ENCODE measurements at places on chromosomes 2 and 18.

GRCh38 chr2:151774506-151774905 lies 40.2 kb upstream of the NEB start:
- DNase-seq = no peak
- H3K27ac ChIP-seq = no peak overlapping the region
- H3K4me1 ChIP-seq = no peaks in the 10 kb centered on the region
- H3K27me3 ChIP-seq = no peaks in the 10 kb centered on the region
- H3K4me3 ChIP-seq = no peak overlapping the region
- no peaks in the 10 kb centered on the region for H3K36me3 ChIP-seq

- H3K36me3 ChIP-seq = no peaks in the 10 kb centered on the region
- no peaks in the 10 kb centered on the region for H3K27me3 ChIP-seq
- no peak overlapping the region for H3K27ac ChIP-seq
- no peak for DNase-seq
- no peaks in the 10 kb centered on the region for H3K4me1 ChIP-seq
Measured at GRCh38 chr18:56575819-56576663, 62.4 kb downstream of the TXNL1 start.

GRCh38 chr2:101197215-101197745 lies 46.1 kb upstream of the TBC1D8 start:
- H3K4me1 ChIP-seq = no peaks in the 10 kb centered on the region
- H3K4me3 ChIP-seq = no peak overlapping the region
- no peak for DNase-seq
- H3K36me3 ChIP-seq = no peaks in the 10 kb centered on the region

DNA sequence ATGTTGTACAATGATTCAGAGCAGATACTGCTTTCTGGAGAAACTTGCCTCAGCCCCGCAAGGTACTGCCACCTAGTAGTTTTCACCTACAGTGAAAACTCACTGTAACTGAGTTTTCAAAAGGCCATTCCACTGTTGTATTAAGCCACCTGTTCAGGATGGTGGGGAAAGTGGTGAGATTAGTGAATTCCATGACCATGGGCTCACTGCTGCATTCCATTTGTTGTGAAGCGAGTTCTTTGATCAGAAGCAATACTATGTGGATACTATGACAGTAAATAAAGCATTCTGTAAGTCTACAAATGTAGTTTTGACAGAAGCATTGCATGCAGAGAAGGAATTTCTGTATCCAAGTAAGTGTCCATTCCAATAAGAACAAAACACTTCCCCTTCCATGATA lies 113.6 kb downstream of the LAMA3 start:
- no peak overlapping the region for H3K4me3 ChIP-seq
- H3K36me3 ChIP-seq = no peaks in the 10 kb centered on the region
- no peak for DNase-seq
- no peaks in the 10 kb centered on the region for H3K27me3 ChIP-seq

DNA sequence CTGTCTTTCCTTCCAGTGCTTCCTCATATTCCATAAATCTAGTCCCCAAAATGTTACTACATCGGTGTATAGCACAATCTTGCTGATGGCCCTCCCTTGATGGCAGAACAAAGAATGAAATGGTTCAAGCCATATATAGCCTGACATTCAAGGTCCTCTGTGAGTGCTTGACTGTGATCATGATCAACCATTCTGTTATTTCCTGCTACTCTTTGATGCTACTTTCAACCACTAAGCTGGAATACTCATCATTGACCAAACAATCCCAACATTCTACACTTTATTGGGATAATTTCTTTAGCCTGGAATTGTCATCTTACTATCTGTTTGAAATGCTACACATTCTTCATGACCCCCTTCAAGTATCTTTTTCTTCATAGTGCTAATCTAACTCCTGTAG lies 633.9 kb downstream of the PLCL1 start:
- H3K4me3 ChIP-seq = no peak overlapping the region
- H3K27me3 ChIP-seq = no peaks in the 10 kb centered on the region
- DNase-seq = no peak
- no peaks in the 10 kb centered on the region for H3K4me1 ChIP-seq

DNA sequence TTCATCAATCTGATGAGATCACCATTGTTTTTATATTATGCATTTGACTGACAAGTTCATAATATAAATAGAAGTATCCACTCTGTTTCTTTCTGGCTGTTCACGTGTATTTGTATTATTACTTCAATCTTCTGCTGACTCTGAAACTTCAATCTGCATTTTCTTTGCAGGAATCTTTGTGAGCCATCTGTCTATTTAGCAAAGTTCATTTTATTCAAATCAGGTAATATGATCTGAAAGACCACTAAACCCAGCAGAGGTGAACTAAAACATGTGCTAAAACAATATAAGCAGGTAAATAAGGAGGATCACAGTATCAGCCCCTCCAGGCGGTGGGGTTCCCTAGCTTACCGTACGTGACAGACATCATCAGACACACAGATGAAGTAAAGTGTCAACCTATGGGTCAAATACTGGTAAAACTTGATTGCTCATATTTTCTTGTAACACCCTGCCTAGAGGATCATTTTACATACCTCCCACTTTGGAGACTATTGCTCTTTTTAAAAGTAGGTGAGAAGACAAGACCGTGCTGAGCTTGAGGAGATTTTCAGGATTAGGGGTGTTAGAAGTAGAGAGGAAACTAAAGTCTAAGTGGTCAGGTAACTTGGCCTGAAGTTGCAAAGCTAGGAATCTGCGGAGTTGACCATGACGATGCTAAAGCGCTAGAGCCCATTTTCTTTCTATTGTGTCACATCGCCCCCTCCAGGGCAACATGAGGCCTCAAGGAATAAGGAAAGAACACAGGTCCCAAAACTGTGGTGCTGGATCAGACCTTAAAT lies 9.0 kb downstream of the DTNB start:
- H3K27ac ChIP-seq = no peak overlapping the region
- no peaks in the 10 kb centered on the region for H3K4me1 ChIP-seq
- no peaks in the 10 kb centered on the region for H3K36me3 ChIP-seq
- DNase-seq = no peak

- H3K36me3 ChIP-seq = no peaks in the 10 kb centered on the region
- DNase-seq = no peak
- H3K4me1 ChIP-seq = no peaks in the 10 kb centered on the region
- H3K4me3 ChIP-seq = no peak overlapping the region
- no peak overlapping the region for H3K27ac ChIP-seq
Measured at GRCh38 chr2:191252699-191253098, 7.5 kb downstream of the MYO1B start.

- H3K27me3 ChIP-seq = no peaks in the 10 kb centered on the region
- H3K27ac ChIP-seq = no peak overlapping the region
- H3K4me1 ChIP-seq = no peaks in the 10 kb centered on the region
- peak; percentile 43 for DNase-seq
- no peak overlapping the region for H3K4me3 ChIP-seq
Measured at GRCh38 chr18:79904357-79905147, 46.9 kb downstream of the SLC66A2 start.

DNA sequence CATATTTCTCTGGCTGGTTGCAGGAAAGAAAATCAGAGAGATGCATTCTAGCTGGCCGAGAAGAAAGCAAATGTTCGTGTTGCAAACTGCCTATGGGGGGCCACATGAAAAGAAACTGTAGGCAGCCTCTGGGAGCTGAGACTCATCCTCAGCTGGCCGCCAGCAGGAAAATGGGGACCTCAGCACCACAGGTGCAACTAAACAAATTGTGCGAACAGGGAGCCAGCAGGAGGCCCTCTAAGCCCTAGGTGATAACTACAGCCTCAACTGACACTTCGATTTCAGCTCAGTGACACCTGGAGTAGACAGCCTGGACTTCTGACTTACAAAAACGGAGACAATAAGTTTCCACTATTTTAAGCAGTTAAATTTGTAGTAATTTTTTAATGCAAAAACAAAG lies 107.3 kb downstream of the DTNB start:
- peaks cover 5% of the 10 kb centered on the region for H3K4me1 ChIP-seq
- no peak for DNase-seq
- no peaks in the 10 kb centered on the region for H3K27me3 ChIP-seq

- H3K36me3 ChIP-seq = no peaks in the 10 kb centered on the region
- H3K4me3 ChIP-seq = no peak overlapping the region
- no peak overlapping the region for H3K27ac ChIP-seq
Measured at GRCh38 chr2:135121016-135121657, 69.0 kb downstream of the RAB3GAP1 start.

GRCh38 chr2:120629241-120629895 lies 106.3 kb upstream of the GLI2 start:
- H3K27me3 ChIP-seq = no peaks in the 10 kb centered on the region
- DNase-seq = no peak
- no peak overlapping the region for H3K27ac ChIP-seq
- no peaks in the 10 kb centered on the region for H3K4me1 ChIP-seq
- no peak overlapping the region for H3K4me3 ChIP-seq
- no peaks in the 10 kb centered on the region for H3K36me3 ChIP-seq

DNA sequence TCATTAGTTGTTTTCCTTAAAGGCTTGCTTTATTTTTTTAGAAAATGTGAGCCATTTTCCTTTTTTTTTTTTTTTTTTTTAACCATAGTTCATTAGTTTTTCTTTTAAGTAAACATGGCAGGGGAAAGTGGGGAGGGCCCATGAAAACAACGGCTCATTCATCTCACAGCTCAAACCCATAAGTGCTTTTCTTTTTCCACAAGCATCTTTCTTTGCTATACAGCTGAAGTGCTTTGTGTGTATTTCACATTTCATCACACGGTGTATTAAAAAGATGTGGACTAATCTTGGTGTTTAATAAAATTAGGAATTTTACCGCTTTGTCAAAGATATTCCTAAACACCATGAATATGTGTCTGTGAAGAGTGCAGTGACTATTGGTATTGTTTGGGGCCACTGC lies 41.6 kb downstream of the RHBDD1 start:
- H3K27me3 ChIP-seq = no peaks in the 10 kb centered on the region
- no peak for DNase-seq
- H3K4me1 ChIP-seq = no peaks in the 10 kb centered on the region
- no peak overlapping the region for H3K27ac ChIP-seq
- H3K36me3 ChIP-seq = no peaks in the 10 kb centered on the region

- H3K27me3 ChIP-seq = no peaks in the 10 kb centered on the region
- no peak overlapping the region for H3K27ac ChIP-seq
- no peak overlapping the region for H3K4me3 ChIP-seq
- H3K4me1 ChIP-seq = no peaks in the 10 kb centered on the region
Measured at GRCh38 chr2:150710916-150711315, 223.4 kb upstream of the RND3 start.

- no peak overlapping the region for H3K4me3 ChIP-seq
- H3K36me3 ChIP-seq = no peaks in the 10 kb centered on the region
- DNase-seq = no peak
- H3K27ac ChIP-seq = no peak overlapping the region
- no peaks in the 10 kb centered on the region for H3K27me3 ChIP-seq
Measured at GRCh38 chr2:53939656-53940055, 31.1 kb downstream of the PSME4 start.

DNA sequence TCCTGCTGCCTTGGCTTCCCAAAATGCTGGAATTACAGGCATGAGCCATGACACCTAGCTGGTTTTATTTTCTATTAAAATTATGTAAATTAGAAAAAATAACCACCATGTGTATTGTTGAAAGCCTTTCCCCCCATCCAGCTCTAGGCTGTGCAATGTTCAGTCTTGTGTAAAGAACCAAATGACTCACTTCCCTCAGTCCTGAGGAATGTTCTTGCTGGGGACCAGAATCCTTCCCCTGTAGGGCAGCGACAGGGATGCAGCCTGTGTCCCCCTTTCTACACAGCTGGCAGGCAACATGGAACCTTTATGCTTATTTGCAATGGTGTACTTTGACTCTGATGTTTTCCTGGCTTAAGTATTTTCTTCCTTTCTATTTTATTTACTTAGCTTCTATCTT lies 29.4 kb downstream of the AOX1 start:
- no peak overlapping the region for H3K27ac ChIP-seq
- H3K27me3 ChIP-seq = no peaks in the 10 kb centered on the region
- no peaks in the 10 kb centered on the region for H3K4me1 ChIP-seq
- no peak overlapping the region for H3K4me3 ChIP-seq
- no peaks in the 10 kb centered on the region for H3K36me3 ChIP-seq

DNA sequence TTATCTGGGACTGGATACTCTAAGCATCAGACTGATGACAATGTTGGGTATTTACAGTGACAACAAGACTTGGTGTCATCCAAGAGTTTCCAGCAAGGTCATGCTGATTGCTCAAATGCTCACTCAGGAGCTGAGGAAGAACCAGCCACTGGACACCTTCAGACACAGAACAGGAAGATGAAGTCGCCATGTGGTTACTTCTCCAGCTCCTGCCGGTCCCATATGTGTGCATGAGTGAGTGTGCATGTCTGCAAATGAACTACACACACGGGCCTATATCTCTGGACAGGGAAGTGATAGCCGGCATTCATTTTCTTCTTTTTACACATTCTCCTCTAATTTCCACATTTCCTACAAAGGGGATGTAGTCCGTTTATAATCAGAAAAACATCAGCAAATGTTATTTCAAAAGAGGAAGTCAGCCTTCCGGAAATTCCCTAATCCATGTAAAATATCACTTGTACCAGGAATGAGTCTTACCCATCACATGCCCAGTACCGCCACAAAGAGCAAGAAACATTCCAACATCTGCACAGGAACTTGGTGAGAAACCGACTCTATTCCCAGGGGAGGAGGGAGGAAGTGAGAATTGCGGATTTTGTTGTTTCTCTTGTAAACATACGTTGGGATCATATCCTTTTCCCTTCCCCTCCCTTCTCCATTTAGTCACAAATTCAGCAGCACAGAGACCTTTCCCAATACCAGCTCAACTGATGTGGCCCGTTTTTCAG lies 10.8 kb downstream of the RFX8 start:
- no peaks in the 10 kb centered on the region for H3K36me3 ChIP-seq
- no peak overlapping the region for H3K4me3 ChIP-seq
- no peaks in the 10 kb centered on the region for H3K4me1 ChIP-seq
- DNase-seq = no peak
- H3K27ac ChIP-seq = no peak overlapping the region
- H3K27me3 ChIP-seq = no peaks in the 10 kb centered on the region

GRCh38 chr18:75088021-75088506 lies 120.9 kb downstream of the PTGR3 start:
- H3K27me3 ChIP-seq = no peaks in the 10 kb centered on the region
- H3K36me3 ChIP-seq = no peaks in the 10 kb centered on the region
- H3K4me1 ChIP-seq = no peaks in the 10 kb centered on the region

DNA sequence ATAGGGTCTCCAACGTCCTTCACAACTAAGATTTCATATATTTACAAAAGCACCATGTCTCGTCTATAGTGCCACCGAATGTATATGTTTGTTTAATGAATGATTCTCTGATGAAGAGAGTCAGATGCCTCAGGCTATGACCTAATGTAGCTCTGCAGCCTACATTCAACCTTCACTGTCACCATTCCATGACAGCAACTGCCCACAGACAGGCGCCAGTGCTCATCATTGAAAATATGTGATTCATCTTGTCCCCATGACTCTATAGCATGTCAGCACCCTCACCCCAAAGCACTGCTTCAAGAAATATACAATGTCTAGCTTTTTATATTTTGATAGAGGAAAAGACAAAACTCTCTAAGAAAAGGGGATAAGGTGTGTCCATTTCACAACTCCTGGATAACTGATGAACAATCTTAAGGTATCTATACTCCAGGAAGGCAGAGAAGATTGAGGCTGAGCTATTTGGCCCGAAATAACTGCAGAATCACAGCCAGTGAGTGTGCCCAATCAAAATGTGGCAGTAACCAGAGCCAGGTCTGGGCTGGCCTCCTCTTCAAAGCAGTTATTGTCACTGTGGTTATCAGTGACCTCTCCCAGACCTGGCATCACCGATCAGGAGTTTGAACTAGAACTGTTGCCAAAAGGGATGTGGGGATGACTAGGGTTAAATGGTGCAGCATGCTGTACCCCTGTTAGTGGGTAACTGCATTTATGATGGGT lies 246.6 kb downstream of the SETBP1 start:
- H3K4me3 ChIP-seq = no peak overlapping the region
- no peak overlapping the region for H3K27ac ChIP-seq
- H3K4me1 ChIP-seq = no peaks in the 10 kb centered on the region
- H3K36me3 ChIP-seq = no peaks in the 10 kb centered on the region
- no peaks in the 10 kb centered on the region for H3K27me3 ChIP-seq
- DNase-seq = no peak
